ENCODE measurements at places on chromosomes 3 and 15. TPM values are rescaled to one million over a fixed set of nuclear protein-coding genes. Genes with fewer than 3 reads are reported as not detected.

DNA sequence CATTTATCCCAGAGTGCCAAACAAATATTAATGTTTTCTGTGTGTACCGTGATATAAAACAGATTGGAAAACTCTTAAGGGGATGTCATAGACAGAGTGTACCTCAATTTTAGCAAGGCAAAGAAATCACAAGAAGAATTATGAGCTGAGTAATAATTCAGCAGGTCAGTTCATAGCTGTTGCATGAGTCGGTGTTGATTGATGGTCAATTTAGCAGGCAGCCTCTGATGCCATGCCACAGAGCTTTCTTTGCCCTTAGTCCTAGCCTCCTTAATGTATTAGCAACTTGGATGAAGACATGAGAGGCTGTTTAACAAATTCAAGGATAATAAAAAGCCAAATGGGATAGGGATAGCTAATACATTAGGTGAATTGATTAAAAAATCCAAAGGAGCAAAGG lies 6.8 kb downstream of the SLC35A5 start:
- H3K27ac ChIP-seq: no peak overlapping the region
- no peaks in the 10 kb centered on the region for H3K27me3 ChIP-seq
- H3K36me3 ChIP-seq: peaks cover 47% of the 10 kb centered on the region

GRCh38 chr3:183807209-183807728 lies 18.1 kb downstream of the MAP6D1 start:
- H3K27me3 ChIP-seq: no peaks in the 10 kb centered on the region
- peak overlapping the region; percentile 68 for H3K27ac ChIP-seq
- peaks cover 95% of the 10 kb centered on the region for H3K36me3 ChIP-seq

DNA sequence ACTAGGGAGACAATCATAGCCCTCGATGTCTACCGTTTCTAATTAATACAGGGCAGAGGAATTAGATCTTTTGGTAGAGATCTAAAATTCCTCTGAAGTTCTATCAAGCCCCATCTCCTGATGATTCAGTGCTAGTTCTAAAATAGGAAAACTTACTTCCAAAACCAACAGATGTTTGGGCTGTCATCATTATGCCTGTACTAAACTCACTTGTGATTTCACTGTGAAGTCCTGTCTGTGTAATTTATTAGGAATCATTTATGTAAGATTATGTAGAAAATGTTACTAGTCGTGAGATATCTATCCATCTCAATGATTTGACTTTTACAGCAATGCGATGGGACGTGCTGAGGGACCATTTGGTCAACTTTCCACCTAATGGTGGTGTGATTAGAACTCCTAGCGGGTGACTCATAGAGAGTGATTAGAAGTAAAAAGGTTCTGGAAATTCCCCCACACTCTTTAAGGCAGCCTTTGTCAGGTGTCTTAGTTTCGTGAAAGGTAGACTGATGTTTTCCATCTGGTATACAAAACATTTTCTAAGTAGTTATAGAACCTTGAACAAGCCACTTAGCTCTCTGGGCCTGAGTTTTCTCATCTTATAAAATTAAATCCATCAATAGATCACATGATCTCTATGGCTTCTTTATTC lies 34.2 kb downstream of the LIPC start:
- no peak overlapping the region for H3K4me3 ChIP-seq
- peaks cover 59% of the 10 kb centered on the region for H3K4me1 ChIP-seq
- H3K27me3 ChIP-seq: no peaks in the 10 kb centered on the region
- no peaks in the 10 kb centered on the region for H3K36me3 ChIP-seq

GRCh38 chr3:131903988-131904415 lies 130.8 kb downstream of the CPNE4 start:
- no peaks in the 10 kb centered on the region for H3K27me3 ChIP-seq
- H3K36me3 ChIP-seq: no peaks in the 10 kb centered on the region
- no peak overlapping the region for H3K27ac ChIP-seq
- DNase-seq: no peak
- no peaks in the 10 kb centered on the region for H3K4me1 ChIP-seq
- H3K4me3 ChIP-seq: no peak overlapping the region

GRCh38 chr3:190167936-190168680 lies 47.4 kb upstream of the P3H2 start:
- H3K27ac ChIP-seq: no peak overlapping the region
- no peaks in the 10 kb centered on the region for H3K27me3 ChIP-seq
- DNase-seq: no peak
- H3K4me3 ChIP-seq: no peak overlapping the region
- H3K4me1 ChIP-seq: no peaks in the 10 kb centered on the region

- no peak overlapping the region for H3K4me3 ChIP-seq
- no peak overlapping the region for H3K27ac ChIP-seq
- H3K27me3 ChIP-seq: no peaks in the 10 kb centered on the region
- peaks cover 4% of the 10 kb centered on the region for H3K4me1 ChIP-seq
Observed at GRCh38 chr15:101221902-101222301, 29.9 kb downstream of the CHSY1 start.

- peak; percentile 61 for DNase-seq
- no peaks in the 10 kb centered on the region for H3K27me3 ChIP-seq
- H3K27ac ChIP-seq: no peak overlapping the region
- peak overlapping the region; percentile 76 for H3K4me3 ChIP-seq
- H3K36me3 ChIP-seq: no peaks in the 10 kb centered on the region
Observed at GRCh38 chr3:169813757-169814517, 1.2 kb upstream of the LRRC34 start.

DNA sequence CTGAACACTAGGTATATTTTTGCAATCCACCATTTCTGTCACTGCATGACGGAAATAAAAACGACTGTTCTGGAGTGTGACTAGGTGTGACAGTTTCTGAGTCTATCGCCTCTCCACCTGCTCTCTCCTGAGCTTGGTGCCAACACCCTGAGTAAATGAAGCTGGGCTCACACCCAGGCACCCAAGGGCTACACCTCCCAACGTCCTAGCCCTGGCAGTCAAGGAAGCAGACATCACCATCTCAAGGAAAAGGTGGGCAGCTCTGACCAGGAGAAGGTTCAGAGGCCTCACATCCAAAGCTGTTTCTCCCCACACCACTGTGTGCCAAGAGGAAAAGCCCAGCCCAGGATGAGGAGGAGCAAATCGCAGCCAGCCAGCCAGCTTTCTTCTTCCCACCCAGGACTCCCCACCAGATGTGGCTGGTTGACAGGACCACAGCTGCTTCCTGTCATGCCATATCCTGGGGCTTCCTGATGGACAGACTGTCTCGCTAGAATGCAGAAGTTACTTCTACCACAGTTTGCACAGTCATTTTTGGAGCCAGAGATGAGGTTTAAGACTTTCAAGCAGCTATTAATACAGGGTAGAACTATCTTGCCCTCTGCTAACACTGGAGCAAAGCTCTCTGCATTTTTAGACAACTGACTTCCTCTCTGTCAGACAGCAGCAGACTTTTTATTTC lies 3.3 kb downstream of the SCAMP2 start:
- no peak for DNase-seq
- no peaks in the 10 kb centered on the region for H3K27me3 ChIP-seq

GABRG3 gene
- polyA plus RNA-seq: 0.71 TPM

Data from thymus (tissue), 14 donors.